ENCODE measurements at places on chromosomes 4 and X.

DNA sequence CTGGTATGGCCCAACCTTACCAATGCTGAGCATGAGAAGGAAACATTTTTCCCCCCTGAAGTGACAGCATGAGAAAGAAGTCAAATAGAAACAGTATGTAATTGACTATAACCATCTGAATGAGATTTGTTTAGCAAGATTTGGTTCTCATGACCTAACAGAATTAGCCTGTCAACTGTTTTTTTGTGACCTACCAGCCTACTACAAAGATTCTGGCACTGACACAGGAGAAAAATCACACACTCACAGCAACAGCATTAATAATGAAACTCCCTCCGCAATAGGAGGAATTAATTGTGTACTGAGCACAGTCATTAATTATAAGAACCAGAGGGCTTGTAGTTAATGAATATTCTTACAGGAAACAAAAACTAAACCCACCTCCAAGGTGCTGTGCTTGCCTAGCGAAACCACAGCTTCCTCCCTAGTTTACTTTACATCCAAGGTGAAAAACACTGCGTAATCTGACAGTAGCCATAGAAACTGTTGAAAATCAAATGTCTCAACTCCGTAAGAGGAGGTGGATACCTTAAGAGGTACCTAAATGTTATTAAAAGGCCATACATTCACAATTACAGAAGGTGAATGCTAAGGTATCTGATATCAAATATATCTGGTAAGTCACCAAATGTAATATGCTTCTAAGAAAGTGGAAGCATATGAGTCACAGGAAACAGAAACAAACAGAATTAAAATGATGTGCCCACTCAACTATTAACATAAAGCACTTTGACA, 34.9 kb downstream of the MMRN1 start:
- no peak for DNase-seq

DNA sequence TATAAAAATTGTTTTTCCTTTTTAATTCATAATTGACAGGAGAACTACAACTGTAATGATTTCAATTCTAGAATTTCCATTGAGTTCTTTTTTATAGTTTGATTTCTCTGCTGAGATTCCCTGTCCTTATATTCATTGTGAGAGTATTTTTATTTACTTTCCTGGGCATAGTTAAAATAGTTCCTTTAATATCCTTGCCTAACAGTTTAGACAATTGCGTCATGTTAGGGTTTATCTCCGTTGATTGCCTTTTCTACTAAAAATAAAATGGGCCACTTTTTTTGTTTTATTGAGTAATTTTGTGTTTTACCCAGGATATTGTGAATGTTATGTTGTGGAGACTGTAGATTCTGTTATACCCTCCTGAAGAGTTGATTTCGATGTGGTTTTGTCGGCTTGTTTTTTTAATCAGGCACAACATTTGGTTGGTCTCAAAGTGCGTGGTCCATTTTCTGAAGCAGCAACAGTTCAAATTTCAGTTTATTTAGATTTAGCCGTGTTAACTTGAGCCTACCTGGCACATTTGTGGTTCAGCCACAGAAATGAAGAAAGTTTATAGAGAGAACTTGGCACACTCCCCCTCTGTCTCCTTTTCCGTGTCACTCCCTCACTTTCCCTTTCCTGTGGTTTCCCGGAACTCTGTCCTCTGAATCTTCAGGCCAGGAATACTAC, 16.0 kb upstream of the PRRG1 start:
- no peak for DNase-seq

DNA sequence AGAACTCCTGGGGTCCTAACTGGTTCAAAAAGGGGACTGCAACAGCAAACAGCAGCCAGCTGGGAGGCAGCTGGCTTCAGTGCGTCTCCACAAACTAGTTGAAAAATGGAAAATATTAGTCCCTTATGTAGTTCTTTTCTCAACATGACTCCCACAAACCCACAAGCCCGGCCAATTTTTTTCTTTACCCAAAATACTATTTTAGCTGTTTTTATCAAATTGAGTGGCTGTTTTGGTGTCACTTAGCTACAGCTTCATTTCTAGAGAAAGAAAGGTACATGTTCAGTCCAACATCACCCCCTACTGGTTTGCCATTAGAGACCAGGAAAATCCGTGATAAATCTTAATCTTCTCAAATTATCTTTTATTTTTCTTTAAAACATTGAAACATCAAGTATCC, 97.2 kb downstream of the GUCY2F start:
- DNase-seq, result no peak

- DNase-seq, result no peak
Observed at GRCh38 chr4:42816189-42816879, 76.2 kb upstream of the GRXCR1 start.

DNA sequence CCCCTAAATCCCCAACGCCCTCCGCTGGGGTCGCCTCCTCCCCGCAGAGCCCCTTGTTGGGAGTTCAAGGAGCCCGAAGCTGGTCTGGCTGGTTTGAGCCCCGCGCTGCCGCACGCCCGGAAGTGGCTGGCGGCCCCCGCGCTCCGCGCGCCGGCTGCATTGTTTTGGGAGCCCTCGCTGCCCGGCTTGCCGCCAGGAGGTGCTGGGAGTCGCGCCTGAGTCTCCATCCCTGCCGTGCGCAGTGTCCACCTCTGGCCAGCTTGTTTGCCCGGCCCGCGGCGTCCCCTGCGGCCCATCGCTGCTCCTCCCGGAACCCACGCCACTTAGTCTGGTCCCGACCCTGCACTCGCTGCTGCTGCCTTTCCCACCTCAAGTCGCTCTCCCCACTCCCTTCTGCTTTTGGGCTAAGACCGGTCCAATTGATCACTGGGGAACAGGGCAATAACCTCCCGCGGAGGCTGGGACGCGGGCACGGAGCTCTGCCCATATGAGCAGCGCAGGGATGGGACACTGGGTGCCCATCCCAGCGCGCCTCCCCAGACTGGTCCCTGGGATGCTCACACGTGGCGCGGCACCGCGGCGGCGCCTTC, 2.2 kb upstream of the SFRP2 start:
- DNase-seq, result no peak

GRCh38 chrX:35380808-35381700, 417.1 kb upstream of the MAGEB16 start:
- no peak for DNase-seq

All from GM12891 (cell line).